Activated naive CD4-positive, alpha-beta T cell treated with anti-CD3 and anti-CD28 coated beads, Interleukin-2, amount 50 U/mL, for 72 hours (primary cell): ENCODE measurements at places on chromosomes 16 and 17. TPM values are rescaled to one million over a fixed set of nuclear protein-coding genes. Genes with fewer than 3 reads are reported as not detected.

GRCh38 chr17:78970834-78971755 is 8.6 kb downstream of the LGALS3BP start:
- DNase-seq: peak; percentile 79

GRCh38 chr17:42586514-42587230 is 9.1 kb upstream of the PSMC3IP start:
- DNase-seq: no peak

GRCh38 chr16:84408856-84409255 is 40.5 kb downstream of the ATP2C2 start:
- DNase-seq: no peak

- no peak for DNase-seq
Measured at GRCh38 chr17:54867634-54868033, 33.0 kb upstream of the TOM1L1 start.

The ADAP2 gene
- not detected for total RNA-seq

- DNase-seq: no peak
Measured at GRCh38 chr17:8474826-8475225, 39.1 kb downstream of the NDEL1 start.

- DNase-seq: no peak
Measured at GRCh38 chr17:75542728-75543336, 17.3 kb downstream of the LLGL2 start.

DNA sequence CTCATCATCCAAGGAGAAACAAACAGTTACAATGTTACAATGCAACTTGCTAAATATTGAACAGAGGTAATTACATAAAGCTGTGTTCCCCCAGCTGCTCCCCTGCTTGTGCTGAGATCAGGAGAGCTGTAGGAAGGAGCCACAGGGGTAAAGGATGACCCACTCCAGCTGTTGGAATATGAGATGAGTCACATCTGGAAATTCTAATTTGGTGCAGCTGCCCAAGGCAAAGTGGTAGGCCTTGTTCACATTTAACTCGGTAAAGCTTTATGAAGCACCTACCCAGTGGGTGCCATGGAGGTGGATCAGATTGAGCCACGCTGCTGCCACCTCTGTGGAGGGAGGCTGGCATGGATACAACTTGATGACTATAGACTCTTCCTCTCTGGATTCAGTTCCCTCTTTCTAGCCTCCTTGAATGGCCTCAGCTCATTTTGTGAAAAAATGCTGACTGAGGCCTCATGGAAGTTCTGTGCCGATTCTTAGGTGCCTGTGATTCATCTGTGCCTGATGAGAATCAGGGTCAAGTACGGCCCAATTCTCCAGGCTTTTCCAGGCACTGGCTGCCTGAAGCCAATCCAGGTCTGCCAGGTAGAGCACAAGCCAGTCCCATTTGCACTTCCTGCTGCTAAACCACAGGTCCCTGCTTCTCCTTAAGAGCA is 7.4 kb downstream of the ZNF689 start:
- DNase-seq: no peak

DNA sequence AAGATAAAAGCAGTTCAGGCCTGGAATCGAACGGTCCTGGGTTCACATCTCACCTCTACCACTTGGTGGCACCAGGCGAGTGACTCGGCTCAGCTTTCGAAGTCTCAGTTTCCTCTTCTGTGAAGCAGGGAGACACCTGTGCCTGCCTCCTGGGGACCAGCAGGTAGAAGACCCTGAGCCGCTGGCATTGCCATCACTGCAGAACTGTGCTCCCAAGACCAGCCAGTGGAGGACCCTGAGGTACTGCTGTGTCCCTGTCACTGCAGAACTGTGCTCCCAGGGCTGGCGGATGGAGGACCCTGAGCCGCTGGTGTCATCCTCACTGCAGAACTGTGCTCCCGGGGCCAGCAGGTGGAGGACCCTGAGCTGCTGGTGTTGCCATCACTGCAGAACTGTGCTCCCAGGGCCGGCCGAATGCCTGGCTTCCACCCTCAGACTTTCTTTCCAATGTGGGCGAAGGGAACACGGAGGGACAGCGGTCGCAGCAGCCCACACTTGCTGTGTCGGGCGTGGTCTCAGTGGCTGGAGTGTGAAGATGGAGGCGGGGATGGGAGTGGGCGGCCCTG is 8.7 kb upstream of the SLC7A5 start:
- DNase-seq: no peak

The CTRB1 gene
- not detected for total RNA-seq

DNA sequence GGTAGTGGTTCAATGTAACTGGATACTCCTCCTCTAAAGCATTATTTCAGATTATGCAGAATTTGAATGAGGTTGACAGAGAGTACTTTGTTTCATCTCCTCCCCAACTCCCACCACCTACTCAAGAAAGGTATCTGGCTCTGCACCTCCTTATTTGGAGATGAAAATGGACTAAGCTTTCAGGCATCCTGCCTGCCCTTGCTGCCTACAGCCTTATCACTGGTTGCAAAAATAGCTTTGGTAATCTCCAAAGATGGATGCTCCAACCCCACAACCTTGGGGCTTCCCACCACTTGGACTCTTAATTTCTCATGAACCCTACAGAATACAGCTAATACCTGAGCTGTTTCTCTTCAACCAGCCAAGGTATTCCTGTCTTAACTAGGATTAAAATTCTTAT is 45.3 kb upstream of the CORO6 start:
- no peak for DNase-seq

- DNase-seq: no peak
Measured at GRCh38 chr16:77993111-77993985, 29.0 kb upstream of the CLEC3A start.

GRCh38 chr16:50455288-50455845 is 86.6 kb upstream of the BRD7 start:
- no peak for DNase-seq

GRCh38 chr17:83176623-83177583 is 97.5 kb downstream of the METRNL start:
- DNase-seq: peak; percentile 37

GRCh38 chr17:74295625-74296547 is 21.9 kb downstream of the DNAI2 start:
- DNase-seq: no peak

GRCh38 chr16:3876695-3877094 is 3.8 kb downstream of the CREBBP start:
- no peak for DNase-seq

GRCh38 chr17:74712756-74713155 is at the start of gene CD300LF:
CD300LF (minus strand) TSS chr17:74712923; CDS start chr17:74712866, 57 bp downstream.
- DNase-seq: no peak

DNA sequence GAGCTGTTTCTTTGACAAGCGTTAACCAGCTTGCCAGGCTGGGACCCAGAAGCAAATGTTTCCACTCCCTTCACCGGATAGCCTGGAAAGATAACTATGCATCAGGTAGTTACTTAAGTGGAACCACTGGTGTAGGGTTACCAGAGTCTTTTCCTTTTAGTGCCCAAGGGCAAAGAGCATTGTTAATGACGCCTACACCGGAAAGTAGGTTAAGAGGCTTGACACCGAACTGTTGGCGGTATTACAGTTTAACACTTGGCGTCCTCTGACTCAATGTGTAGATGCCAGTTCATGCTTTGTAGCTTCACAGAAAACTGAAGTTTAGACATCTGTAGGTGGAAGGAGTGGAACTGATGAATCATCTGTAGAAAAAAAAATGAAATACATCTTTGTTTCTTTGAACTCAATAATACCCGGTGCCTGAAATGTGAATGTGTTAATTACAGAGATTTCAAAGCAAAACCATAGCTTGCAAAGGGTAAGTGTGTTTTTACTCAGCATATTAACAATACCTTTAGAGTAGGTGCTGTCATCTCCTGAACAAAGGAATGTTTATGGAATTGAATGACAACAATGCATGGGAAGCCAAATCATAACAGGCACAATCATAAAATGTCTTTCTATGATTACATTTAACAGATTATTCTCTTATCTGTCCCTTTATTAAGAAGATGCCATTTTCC is 426.7 kb upstream of the SALL1 start:
- no peak for DNase-seq

GRCh38 chr16:20944861-20945574 is 44.4 kb downstream of the LYRM1 start:
- DNase-seq: peak; percentile 36

DNA sequence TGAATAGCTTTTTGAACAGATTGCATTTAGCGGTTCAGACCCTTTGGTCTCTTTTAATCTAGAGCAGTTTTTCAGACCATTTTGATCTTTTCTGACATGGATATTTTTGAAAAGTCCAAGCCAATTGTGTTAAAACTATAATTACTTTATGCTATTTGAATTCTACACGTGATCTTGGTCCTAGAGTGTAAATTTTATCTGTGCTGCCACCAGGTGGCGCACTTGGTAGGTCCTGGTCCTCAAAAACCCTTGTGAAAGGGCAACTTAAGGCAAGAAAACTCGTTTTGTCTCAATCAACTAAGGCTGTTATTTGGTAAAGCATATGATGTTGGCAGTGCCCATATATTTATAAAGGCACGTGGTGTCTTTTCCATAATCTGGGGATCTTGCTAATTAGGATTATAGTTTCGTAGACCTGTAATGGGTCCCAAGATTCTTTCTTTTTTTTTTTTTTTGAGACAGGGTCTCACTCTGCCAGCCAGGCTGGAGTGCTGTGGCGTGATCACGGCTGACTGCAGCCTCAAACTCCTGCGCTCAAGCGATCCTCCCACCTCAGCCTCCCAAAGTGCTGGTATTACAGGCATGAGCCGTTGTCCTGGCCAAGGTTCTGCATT is 43.9 kb upstream of the TEX2 start:
- peak; percentile 66 for DNase-seq

The TBC1D3C gene
- not detected for total RNA-seq

The ITGAX gene
- total RNA-seq: 19.1 TPM

The GUCY2D gene
- total RNA-seq: 0.19 TPM

The PTX4 gene
- total RNA-seq: not detected

- DNase-seq: no peak
Measured at GRCh38 chr17:78974635-78975591, 4.8 kb downstream of the LGALS3BP start.

GRCh38 chr16:87342504-87342903 is 25.3 kb upstream of the C16orf95 start:
- no peak for DNase-seq

DNA sequence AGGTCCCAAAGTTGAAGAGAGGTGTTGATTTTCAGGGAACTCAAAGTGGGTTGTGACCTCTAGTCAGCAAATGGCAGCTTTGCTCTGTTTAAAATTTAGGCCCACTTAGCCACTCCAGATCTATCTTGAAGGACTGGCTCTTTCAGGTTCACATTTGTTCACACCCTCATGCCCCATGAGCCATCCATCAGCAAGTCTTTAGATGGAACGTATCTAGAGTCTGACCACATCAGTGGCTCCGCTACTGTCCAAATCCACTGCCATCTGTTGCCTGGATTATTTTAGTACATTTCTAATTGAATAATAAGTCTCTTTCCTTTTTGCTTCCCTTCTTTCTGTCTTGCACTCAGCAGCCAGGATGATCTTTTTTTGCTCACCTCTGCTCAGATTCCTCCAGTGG is 10.5 kb downstream of the ITGB3 start:
- no peak for DNase-seq

- DNase-seq: no peak
Measured at GRCh38 chr17:81462506-81463125, 50.0 kb downstream of the ACTG1 start.

DNA sequence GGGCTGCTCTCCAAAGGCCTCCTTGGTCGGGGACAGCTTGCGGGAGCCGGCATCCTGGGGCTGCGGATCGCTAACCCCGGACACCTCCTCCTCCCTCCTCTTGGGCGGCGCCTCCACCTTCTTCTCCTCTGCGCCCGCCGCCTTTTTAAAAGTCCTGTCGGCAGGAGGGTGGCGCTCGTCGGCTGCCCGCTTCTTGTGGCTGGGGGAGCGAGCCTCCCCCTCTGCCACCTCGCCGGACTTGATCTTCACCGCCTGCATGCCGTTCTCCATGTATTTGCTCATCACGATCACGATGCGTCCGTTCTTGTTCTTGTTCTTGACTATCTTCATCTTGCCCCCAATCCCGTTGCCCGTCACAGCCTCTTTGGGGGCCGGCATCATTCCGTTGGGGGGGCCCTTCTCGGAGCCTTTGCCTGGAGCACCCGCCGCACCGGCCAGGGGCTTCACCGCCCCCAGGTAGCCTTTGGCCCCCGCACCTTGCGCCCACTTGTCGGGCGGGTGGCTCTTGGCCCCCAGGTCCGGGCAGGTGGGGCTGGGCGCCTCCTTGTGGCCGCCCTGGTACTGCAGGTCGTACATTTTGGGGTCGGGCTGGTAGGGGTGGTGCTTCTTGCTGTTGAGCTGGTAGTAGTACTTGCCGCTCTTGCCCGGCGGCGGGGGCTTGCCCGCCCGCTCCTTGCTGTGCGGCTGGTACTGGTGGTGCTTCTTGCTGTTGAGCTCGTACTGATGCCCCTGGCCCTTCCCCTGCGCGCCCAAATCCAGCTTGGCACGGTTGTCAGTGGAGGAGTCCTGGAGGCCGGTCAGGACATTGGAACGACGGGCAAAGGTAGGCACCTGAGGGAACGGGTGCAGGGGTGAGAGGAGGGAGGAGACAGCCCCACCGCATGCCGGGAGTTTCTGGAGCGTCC is 4.4 kb downstream of the CBX4 start:
- peak; percentile 72 for DNase-seq
